ENCODE measurements at places on chromosomes 11 and 22. TPM values are rescaled to one million over a fixed set of nuclear protein-coding genes. Genes with fewer than 3 reads are reported as not detected.

The RASGRP2 gene
- total RNA-seq = 0.82 TPM

The CLMP gene
- 26.8 TPM for total RNA-seq

The LRRC74B gene
- total RNA-seq = not detected

The PRAME gene
- total RNA-seq = 108 TPM

The ZNF280A gene
- total RNA-seq = 3.5 TPM

The TMPRSS4 gene
- total RNA-seq = 0.12 TPM

The P4HA3 gene
- total RNA-seq = 40.6 TPM

The MMP12 gene
- not detected for total RNA-seq

The DDIAS gene
- total RNA-seq = 7.6 TPM

The OR51B4 gene
- total RNA-seq = not detected

The KRTAP5-7 gene
- not detected for total RNA-seq

The AMBRA1 gene
- total RNA-seq = 18.5 TPM

The GNB1L gene
- 14.2 TPM for total RNA-seq

The DNAJB7 gene
- not detected for total RNA-seq

The UBQLN3 gene
- total RNA-seq = not detected

The NELL1 gene
- total RNA-seq = not detected

All from A549 treated with RU486 at 1 μM for 4 hours (cell line).